ENCODE measurements at places on chromosomes 5 and 9. TPM values are rescaled to one million over a fixed set of nuclear protein-coding genes. Genes with fewer than 3 reads are reported as not detected.
A peak's percentile ranks its signal among the peaks of the same experiment; 100 is the strongest.

DNA sequence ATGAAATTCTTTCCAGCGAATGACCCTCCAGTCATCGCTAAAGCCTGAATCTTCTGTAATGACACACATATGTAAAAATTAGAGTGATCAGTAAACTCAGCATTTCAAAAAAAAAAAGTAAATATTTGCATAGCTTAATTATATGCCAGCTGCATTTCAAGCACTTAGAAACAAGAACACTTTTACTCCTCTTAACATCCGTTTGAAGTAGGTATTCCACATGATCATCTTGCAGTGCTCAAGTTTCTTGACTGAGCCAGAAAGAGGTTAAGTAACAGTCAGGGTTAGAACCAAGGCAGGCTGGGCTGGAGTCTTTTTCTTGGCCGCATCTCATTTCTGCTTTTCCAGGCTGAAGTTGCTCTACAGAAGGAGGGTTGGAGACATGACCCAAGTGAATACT, 27.6 kb downstream of the EGFLAM start:
- H3K4me3 ChIP-seq: no peak overlapping the region
- H3K36me3 ChIP-seq: no peaks in the 10 kb centered on the region
- H3K27ac ChIP-seq: no peak overlapping the region
- no peak for DNase-seq

DNA sequence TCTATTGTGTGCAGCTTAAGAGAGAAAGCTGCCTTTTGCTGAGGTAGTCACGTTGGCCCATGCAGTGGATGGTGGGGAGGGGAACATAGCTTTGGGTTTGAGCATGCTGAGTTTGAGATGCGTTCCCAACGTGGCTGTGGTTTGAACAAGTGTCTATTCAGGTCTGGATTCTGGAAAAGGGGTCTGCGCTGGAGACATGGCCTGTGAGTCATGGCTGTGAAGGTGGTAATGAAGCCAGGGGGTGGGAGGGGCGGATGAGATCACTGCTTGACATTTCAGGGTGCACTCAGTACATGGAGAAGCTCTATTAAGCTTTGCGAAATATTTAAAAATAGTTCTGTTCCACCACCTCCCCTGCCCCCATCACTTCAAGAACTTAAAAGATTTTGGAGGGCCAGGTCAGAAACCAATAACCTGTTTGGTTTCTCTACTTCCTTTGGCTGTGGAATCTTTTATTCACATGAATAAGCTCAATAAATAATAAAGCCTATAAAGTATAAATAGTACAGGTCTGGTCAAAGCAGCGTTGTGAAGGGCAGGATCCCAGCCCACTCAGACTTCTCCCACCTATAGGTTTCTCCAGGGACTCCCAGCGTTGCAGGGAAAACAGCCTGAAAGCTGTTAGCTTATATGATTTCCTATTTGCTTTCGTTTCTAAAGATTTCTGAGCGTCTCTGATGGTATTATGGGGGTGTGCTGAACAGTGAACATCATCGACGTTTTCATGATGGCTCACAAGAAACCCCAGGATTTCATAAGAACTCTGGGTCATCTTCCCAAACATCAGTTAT, 189.9 kb downstream of the NSG2 start:
- DNase-seq: no peak
- no peaks in the 10 kb centered on the region for H3K27me3 ChIP-seq
- no peaks in the 10 kb centered on the region for H3K4me1 ChIP-seq

- peaks cover 20% of the 10 kb centered on the region for H3K4me1 ChIP-seq
- DNase-seq: no peak
- no peaks in the 10 kb centered on the region for H3K36me3 ChIP-seq
- H3K27me3 ChIP-seq: no peaks in the 10 kb centered on the region
- H3K27ac ChIP-seq: peak overlapping the region; percentile 69
Observed at GRCh38 chr9:91255327-91255726, 106.4 kb downstream of the AUH start.

GRCh38 chr5:78738693-78739300, 90.2 kb upstream of the LHFPL2 start:
- no peak overlapping the region for H3K4me3 ChIP-seq
- no peak for DNase-seq
- H3K27me3 ChIP-seq: no peaks in the 10 kb centered on the region
- H3K36me3 ChIP-seq: no peaks in the 10 kb centered on the region
- no peak overlapping the region for H3K27ac ChIP-seq
- no peaks in the 10 kb centered on the region for H3K4me1 ChIP-seq

DNA sequence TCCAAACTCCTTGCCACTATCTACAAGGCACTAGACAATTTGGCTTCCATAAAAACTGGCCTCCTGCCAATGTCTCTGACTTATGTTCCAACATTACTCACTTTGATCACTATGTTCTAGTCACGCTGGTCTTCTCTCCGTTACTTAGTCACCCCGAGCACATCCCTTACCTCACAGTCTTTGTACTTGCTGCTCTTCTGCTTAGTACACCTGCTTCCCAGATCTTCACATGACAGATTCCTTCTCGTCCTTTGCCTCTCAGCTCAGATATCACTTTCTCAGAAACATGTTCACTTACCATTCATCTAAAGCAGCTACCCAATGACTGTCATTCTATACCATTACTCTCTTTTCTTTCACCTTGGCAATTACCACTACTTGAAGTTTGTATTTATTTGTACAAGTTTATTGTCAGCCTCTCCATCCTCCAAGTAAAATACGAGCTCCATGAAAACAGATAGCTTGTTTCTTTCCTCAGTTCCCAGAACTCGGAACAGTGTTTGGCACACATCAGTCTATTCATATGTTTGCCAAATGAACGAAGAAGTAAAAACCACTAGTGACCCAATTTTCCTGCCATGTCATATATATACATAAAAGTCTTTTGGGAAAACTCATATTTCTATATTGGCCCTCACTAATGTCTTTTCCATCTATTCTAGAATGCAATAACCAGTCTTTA, 5.9 kb upstream of the SLC22A5 start:
- peak overlapping the region; percentile 5 for H3K4me3 ChIP-seq
- H3K36me3 ChIP-seq: peaks cover 31% of the 10 kb centered on the region
- DNase-seq: no peak
- no peaks in the 10 kb centered on the region for H3K27me3 ChIP-seq
- peak overlapping the region; percentile 86 for H3K27ac ChIP-seq

- H3K4me3 ChIP-seq: no peak overlapping the region
- no peaks in the 10 kb centered on the region for H3K4me1 ChIP-seq
- H3K36me3 ChIP-seq: no peaks in the 10 kb centered on the region
- no peak overlapping the region for H3K27ac ChIP-seq
- DNase-seq: no peak
Observed at GRCh38 chr9:38352530-38353328, 39.8 kb upstream of the ALDH1B1 start.

DNA sequence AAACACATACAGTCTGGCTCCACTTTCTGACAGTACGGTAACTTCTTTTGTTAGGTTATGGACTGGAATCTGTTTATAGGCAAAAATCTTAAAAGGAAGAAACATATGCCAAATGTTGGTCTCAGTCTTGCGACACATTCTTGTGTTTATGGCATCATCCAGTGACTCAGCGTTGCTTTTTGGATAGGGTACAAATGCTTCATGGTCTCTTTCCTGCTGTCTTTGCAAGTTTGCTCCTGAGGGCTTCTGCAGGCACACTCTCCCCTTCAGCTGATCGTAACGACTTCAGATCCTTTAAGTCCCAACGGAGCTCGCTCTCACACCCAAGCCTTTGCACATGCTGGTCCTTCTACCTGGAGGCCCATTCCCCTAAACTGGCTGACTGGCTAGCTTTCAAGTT, 23.6 kb upstream of the TNFSF8 start:
- H3K4me3 ChIP-seq: no peak overlapping the region
- no peaks in the 10 kb centered on the region for H3K4me1 ChIP-seq
- no peak overlapping the region for H3K27ac ChIP-seq
- no peaks in the 10 kb centered on the region for H3K36me3 ChIP-seq
- DNase-seq: no peak

GRCh38 chr5:4335078-4335477, 739.4 kb downstream of the IRX1 start:
- H3K27me3 ChIP-seq: no peaks in the 10 kb centered on the region
- H3K27ac ChIP-seq: no peak overlapping the region
- no peak overlapping the region for H3K4me3 ChIP-seq
- H3K4me1 ChIP-seq: no peaks in the 10 kb centered on the region
- no peaks in the 10 kb centered on the region for H3K36me3 ChIP-seq

DNA sequence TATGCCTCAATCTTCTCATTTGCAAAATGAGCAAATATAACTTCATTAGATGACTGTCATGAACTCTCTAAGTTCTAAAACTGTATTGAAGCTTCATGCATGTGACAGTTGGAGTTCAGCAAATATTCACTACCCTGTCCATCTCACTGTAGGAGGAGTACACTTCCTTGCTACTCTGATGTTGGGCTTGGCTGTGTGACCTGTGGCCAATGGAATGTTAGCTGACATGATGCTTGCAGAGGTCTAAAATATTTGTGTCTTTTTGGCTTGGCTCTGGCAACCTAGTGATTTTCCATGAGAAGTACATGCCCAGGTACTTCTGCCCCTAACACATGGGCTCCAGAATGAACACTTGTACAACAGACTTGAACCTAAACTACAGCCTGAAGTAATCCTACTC, 203.1 kb upstream of the ANKH start:
- H3K27ac ChIP-seq: no peak overlapping the region
- H3K36me3 ChIP-seq: no peaks in the 10 kb centered on the region
- H3K27me3 ChIP-seq: no peaks in the 10 kb centered on the region
- no peak for DNase-seq
- no peaks in the 10 kb centered on the region for H3K4me1 ChIP-seq

DNA sequence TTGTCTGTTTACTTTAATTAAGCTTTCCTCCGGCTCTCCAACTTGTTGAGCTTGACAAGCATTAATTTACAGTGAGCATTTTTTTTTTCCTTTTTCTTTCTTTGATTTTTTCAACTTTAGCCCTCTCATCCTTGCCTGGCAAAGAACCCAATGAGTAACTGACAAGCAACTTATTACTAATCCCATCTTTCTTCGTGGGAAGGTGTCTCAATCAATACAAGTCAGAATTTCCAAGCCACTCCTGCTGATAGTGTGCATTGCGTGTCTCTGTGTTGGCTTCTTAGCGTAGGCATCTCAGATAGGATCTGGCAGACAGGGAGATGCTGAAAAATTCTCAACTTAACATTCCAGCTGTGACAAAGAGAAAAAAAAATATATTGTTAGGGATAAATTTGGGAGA, 527.7 kb upstream of the WWC1 start:
- H3K4me1 ChIP-seq: no peaks in the 10 kb centered on the region
- no peaks in the 10 kb centered on the region for H3K36me3 ChIP-seq
- no peak overlapping the region for H3K4me3 ChIP-seq
- H3K27me3 ChIP-seq: no peaks in the 10 kb centered on the region
- no peak overlapping the region for H3K27ac ChIP-seq

DNA sequence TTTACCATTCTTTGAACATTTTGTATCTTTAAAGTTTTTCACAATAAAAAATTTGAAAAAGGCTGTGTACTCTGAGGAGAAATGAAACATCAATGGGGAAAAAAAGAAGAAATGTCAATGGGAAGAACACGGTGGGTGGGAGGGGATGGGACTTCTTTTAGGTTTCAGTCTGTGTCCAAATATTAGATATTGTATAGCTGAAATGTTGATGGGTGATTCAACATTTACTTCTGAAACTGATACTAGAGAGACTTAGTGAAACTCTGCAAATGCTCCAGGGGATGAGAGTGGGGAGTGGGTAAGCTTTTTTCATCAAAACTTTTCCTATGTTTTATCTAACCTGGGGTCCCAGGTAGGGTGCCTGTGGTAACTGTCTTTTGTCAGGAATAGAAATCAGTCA, 311.9 kb downstream of the MAN2A1 start:
- H3K36me3 ChIP-seq: no peaks in the 10 kb centered on the region
- no peaks in the 10 kb centered on the region for H3K27me3 ChIP-seq
- no peaks in the 10 kb centered on the region for H3K4me1 ChIP-seq
- H3K27ac ChIP-seq: no peak overlapping the region
- no peak for DNase-seq

PCDHGA10 gene
- total RNA-seq: 0.86 TPM

GRXCR2 gene
- total RNA-seq: not detected

GRCh38 chr5:93868851-93869250, 127.5 kb upstream of the POU5F2 start:
- no peaks in the 10 kb centered on the region for H3K36me3 ChIP-seq
- no peaks in the 10 kb centered on the region for H3K4me1 ChIP-seq
- no peak overlapping the region for H3K4me3 ChIP-seq
- no peak for DNase-seq
- H3K27ac ChIP-seq: no peak overlapping the region

- H3K27me3 ChIP-seq: no peaks in the 10 kb centered on the region
- H3K27ac ChIP-seq: peak overlapping the region; percentile 93
- H3K36me3 ChIP-seq: no peaks in the 10 kb centered on the region
- H3K4me1 ChIP-seq: peaks cover 49% of the 10 kb centered on the region
- peak overlapping the region; percentile 91 for H3K4me3 ChIP-seq
Observed at GRCh38 chr5:151156507-151157420, 815 bp downstream of the ANXA6 start.

- no peaks in the 10 kb centered on the region for H3K27me3 ChIP-seq
- no peak overlapping the region for H3K4me3 ChIP-seq
- peaks cover 6% of the 10 kb centered on the region for H3K4me1 ChIP-seq
- H3K36me3 ChIP-seq: no peaks in the 10 kb centered on the region
- H3K27ac ChIP-seq: no peak overlapping the region
Observed at GRCh38 chr5:146185161-146185560, 2.7 kb upstream of the LARS1 start.

- peaks cover under 1% of the 10 kb centered on the region for H3K36me3 ChIP-seq
- no peaks in the 10 kb centered on the region for H3K27me3 ChIP-seq
Observed at GRCh38 chr5:81971111-81971711, 612 bp upstream of the ATG10 start.

GRCh38 chr5:179668391-179668790, 12.4 kb downstream of the CBY3 start:
- no peak for DNase-seq
- no peaks in the 10 kb centered on the region for H3K4me1 ChIP-seq
- no peak overlapping the region for H3K27ac ChIP-seq
- no peaks in the 10 kb centered on the region for H3K27me3 ChIP-seq
- peaks cover 13% of the 10 kb centered on the region for H3K36me3 ChIP-seq

OR1Q1 gene
- total RNA-seq: not detected

- no peaks in the 10 kb centered on the region for H3K4me1 ChIP-seq
- no peak for DNase-seq
- H3K4me3 ChIP-seq: no peak overlapping the region
- H3K27me3 ChIP-seq: no peaks in the 10 kb centered on the region
- no peak overlapping the region for H3K27ac ChIP-seq
Observed at GRCh38 chr5:38121420-38121819, 136.9 kb upstream of the EGFLAM start.

DNA sequence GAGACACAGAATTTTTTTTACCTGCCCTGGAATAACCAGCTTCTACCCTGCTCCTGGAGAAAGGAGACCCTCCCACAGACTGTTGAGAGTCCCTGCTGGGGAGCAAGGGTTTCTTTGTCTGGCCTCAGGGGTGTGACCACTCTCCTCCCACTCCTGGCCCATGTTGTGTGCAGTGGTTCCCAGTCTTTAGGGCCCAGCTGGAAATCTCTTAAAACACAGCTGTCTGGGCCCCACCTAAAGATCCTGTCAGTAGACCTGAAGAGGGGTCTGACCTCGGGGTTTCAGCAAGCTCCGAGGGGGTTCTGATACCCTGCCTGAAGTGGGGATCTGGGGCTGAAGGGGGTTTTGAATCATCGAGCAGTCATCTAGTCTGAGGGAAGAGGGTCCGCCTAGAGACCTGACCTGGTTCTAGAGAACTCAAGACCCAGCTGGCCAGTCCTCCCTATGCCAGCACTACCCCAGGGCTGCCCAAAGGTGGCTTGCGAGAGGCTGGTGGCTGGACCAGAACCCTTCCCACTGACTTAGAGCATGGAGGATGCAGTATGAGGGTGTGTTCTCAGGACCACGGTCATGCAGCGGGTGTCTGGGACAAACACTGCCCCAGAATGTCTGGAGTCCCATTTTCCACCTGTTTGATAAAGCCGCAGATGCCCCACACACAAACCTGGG, 8.1 kb upstream of the UNC5A start:
- no peaks in the 10 kb centered on the region for H3K36me3 ChIP-seq
- H3K4me3 ChIP-seq: no peak overlapping the region
- peaks cover 17% of the 10 kb centered on the region for H3K27me3 ChIP-seq
- no peak for DNase-seq

SLCO6A1 gene
- total RNA-seq: not detected

GFI1B gene
- not detected for total RNA-seq

All from psoas muscle (tissue), 8 donors.